T-helper 17 cell (primary cell): ENCODE measurements at places on chromosomes 5 and 9. TPM values are rescaled to one million over a fixed set of nuclear protein-coding genes. Genes with fewer than 3 reads are reported as not detected.

The INIP gene
- total RNA-seq, result 13.6 TPM

The MEGF10 gene
- total RNA-seq, result not detected

The ARAP3 gene
- 1.3 TPM for total RNA-seq

The GFI1B gene
- total RNA-seq, result 1.1 TPM

The ENTPD2 gene
- 0.20 TPM for total RNA-seq

- no peak for DNase-seq
These were observed 44.6 kb downstream of the JAKMIP2 start for GRCh38 chr5:147737921-147738320.

DNA sequence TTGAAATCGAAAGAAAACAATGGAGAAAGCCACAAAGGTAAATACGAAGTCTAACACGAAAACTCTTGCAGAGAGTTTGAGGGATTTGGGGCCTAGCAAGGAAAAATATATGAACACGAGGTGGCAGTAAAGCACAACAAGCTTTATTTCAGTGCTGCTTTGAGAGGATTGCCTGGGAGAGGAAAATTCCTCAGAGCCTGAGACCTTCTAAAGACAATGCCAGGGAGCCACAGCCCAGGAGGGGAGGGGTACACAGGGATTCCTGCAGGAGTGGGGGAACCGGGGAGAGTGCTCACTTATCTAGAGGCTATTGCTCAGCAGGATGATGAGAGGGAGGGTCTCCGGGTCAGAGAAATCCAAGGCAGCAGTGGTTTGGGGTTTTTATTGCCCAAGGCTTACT lies 134.9 kb upstream of the ADCY2 start:
- DNase-seq, result no peak

DNA sequence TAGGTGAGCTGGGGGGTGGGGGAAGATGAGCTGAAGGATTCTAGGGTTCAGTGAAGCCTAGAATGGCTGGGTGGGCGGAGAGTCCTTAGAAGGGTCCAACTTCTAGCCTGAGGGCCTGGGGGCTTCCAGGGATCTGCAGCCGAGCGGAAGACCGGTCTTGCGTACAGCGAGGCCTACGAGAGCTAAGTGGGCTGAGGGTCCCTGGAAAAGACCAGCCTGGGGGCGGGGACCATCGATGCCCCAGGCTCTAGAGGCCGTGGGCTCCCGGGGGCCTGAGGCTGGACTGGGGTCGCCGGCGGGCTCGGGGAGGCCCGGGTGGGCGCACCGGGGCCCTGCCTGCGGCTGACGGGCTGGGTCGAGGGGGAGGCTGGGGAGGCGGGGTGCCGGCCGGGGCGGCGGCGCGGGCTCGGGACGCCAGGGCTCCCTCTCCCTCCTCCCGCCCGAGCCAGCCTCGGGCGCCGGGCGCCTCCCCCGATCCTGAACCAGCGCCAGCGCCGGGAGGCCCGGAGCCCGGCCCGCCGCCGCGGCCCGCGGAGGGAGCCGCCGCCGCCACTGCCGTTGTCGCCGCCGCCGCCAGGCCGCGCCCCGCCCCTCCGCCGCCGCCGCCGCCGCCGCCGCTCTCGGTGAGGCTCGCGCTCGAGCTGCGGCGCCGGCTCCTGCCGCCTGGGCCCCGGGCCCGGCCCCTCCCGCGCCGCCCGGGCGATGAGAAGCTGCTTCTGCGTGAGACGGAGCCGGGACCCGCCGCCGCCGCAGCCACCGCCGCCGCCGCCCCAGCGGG lies at the start of gene MVB12B:
Gene MVB12B, plus strand, starts transcription at position 602 of the 778 bp plus-strand sequence. Its CDS starts 101 bp downstream, at position 703.
- DNase-seq, result peak; percentile 57

DNA sequence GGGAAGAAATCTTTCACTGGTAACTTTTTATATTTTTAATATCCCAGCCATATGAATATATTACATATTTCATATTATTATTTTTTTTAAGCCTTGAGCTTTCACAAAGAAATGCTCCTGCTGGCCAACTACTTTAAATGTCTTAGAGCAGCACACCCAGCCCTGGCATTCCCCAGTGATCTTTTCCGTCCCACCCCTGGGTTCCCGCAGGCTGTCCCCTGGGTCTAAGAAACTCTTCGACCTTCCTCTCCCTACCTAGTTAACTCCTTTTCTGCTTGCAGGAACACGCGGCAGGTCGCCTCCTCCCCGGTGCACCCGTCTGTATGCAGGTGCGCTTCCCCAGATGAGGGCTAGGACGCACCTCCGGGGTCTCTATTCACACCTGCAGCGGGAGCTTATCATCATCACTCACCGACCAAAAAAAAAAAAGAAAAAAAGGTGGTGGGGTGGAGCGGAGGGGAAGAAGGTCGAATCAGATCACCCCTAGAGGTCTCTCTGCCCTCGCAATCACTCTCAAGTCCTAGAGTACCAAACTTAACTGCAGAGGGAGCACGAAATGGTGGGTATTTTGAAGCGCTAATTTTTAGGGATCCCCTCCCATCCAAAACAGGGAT lies 696 bp downstream of the ZFP62 start:
- DNase-seq, result no peak

GRCh38 chr5:14109041-14109747 lies 33.9 kb upstream of the TRIO start:
- no peak for DNase-seq

- no peak for DNase-seq
These were observed 86.5 kb upstream of the CCDC112 start for GRCh38 chr5:115382989-115383388.

- DNase-seq, result no peak
These were observed 5.5 kb upstream of the N4BP3 start for GRCh38 chr5:178107756-178108310.

DNA sequence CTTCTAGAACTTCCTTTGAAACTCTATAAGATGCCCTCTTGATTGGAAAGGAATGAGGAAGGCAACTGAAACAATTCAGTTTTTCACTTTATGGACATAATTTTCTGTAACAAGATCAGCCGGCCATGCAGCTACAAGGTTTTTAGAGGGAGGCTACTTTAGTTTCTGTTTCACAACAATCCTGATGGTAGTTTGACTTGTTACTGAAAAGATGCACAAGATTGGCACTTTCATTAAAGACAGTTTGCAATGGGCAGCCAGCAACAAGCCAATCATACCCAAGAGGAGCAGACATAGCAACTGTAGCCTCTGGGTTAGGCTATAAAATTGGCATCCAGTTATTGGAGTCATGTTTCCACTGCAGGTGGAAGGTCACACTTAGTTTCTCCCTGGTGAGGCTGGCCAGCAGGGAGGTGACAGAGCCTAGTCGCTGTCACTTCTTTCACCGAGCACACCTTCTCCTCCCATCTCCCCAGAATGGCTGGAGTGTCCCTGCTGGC lies 74.3 kb upstream of the TGFBR1 start:
- no peak for DNase-seq

- DNase-seq, result no peak
These were observed 316.0 kb upstream of the PAPPA start for GRCh38 chr9:115837618-115838017.

- DNase-seq, result no peak
These were observed 609.8 kb upstream of the GRAMD2B start for GRCh38 chr5:125813221-125813974.

- no peak for DNase-seq
These were observed 85.9 kb downstream of the ERBIN start for GRCh38 chr5:66012271-66012670.

- DNase-seq, result no peak
These were observed 377.8 kb downstream of the CHSY3 start for GRCh38 chr5:130282049-130282448.

GRCh38 chr5:170438581-170438980 lies 49.4 kb upstream of the KCNMB1 start:
- DNase-seq, result no peak

- no peak for DNase-seq
These were observed 161.5 kb downstream of the CEP120 start for GRCh38 chr5:123261752-123262151.

GRCh38 chr9:122835313-122835731 lies 6.9 kb upstream of the PDCL start:
- DNase-seq, result no peak
